ENCODE measurements at places on chromosomes 1 and 21. TPM values are rescaled to one million over a fixed set of nuclear protein-coding genes. Genes with fewer than 3 reads are reported as not detected.

DNA sequence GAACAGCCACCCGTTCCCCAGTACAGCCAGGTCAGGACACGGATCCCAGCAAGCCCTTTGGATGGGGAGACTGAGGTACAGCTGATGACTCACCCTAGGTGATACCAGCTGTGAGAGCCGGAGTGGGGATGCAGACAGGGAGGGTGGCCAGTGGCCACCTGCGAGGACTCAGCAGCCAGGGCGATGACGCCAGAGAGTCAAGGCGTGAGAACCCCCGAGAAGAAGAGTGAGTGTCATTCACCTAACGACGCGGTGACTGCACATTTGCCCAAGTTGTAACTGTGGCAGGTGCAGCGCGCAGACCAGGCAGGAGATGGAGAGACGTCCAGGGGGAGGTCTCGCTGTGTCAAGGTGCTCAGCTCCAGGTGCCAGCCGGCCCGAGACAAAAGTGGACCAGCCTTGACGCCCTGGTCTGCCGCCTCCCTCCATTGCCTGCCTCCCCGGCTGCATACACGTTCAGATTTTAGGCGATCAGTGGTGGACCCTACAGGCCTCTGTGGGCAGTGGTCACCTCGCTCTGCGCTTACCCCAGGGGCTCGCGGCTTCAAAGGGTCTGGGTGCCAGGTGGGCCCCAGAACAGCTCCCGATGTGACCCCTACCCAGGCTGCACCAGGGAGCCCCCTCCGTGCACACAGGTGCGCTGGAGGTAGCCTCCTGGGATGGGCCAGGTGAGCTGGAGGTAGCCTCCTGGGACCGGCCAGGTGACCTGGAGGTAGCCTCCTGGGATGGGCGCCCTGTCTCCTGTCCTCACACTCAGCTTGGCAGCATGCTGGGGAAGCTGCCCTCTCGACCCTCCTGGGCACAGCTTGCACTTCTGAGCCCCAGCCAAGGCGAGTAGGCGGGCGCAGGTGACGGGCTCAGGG is 11.9 kb downstream of the LRRC3 start:
- DNase-seq: no peak
- H3K27ac ChIP-seq: no peak overlapping the region
- no peaks in the 10 kb centered on the region for H3K36me3 ChIP-seq
- H3K27me3 ChIP-seq: no peaks in the 10 kb centered on the region
- H3K4me1 ChIP-seq: no peaks in the 10 kb centered on the region
- no peak overlapping the region for H3K4me3 ChIP-seq

- H3K27ac ChIP-seq: no peak overlapping the region
- peaks cover 57% of the 10 kb centered on the region for H3K4me1 ChIP-seq
- peaks cover 100% of the 10 kb centered on the region for H3K27me3 ChIP-seq
Observed at GRCh38 chr1:75131565-75132241, 2.5 kb upstream of the LHX8 start.

- no peak for DNase-seq
- H3K4me1 ChIP-seq: no peaks in the 10 kb centered on the region
- no peaks in the 10 kb centered on the region for H3K27me3 ChIP-seq
Observed at GRCh38 chr1:112888630-112889029, 67.4 kb downstream of the SLC16A1 start.

Gene EXO1
- total RNA-seq: not detected

Gene FBLIM1
- 42.3 TPM for total RNA-seq

Gene CYP4X1
- total RNA-seq: 40.6 TPM

Gene FAM229A
- 9.4 TPM for total RNA-seq
